ENCODE measurements at places on chromosomes 13 and 19.

- no peak for DNase-seq
Observed at GRCh38 chr13:75907044-75907443, 270.9 kb downstream of the LMO7 start.

DNA sequence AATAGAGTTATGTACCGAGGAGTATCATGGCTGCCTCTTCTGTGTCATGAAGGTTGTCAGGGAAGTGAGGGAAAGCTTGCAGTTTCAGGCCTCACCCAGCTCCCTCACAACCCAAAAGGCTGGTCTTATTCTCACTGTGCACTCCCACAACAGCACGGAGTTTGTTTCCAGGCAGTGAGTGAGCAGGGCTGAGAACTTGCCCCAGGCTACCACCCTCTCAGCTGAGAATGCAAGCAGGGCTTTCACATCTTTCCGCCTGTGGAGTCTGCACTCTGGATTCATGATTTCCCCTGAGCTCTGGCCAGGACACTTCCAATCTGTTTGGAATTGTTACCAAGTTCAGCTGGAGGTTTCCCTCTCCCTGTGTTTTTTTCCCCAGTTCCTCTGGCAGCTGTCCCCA is 2284.7 kb upstream of the PCDH20 start:
- DNase-seq, result no peak

DNA sequence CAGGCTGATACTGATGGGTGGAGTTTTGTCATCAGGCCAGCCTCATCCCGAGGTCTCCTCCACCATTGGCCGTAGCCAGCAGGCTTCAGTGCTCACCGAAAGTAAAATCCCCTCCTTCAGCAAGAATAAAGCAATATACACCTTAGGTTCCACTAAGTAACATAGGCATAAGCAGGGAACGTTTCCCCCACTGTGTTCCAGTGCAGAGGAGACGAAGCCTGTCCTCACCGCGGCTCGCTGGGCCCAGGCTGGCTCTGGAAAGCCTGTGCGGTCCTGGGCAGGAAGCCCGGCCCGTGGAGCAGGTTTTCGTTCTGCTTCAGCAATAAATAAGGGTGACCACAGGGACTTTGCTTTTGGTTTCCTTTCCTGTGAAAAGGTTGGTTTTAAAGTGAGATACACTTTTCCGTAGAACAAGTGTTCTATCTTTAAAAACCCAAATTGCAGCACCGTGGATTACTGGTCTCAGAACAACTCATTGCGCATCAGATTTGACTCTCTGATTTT is 16.3 kb upstream of the TEX29 start:
- no peak for DNase-seq

GRCh38 chr13:64130171-64130570 is 2714.5 kb upstream of the PCDH20 start:
- DNase-seq, result no peak

GRCh38 chr19:31023038-31023437 is 326.2 kb downstream of the TSHZ3 start:
- no peak for DNase-seq

- no peak for DNase-seq
Observed at GRCh38 chr13:91381371-91381770, 17.1 kb upstream of the GPC5 start.
